Right lobe of liver (tissue), 6 donors: ENCODE measurements at places on chromosomes 1 and 21. TPM values are rescaled to one million over a fixed set of nuclear protein-coding genes. Genes with fewer than 3 reads are reported as not detected.

Gene OR2T35
- total RNA-seq, result not detected

Gene VAV3
- total RNA-seq, result 3.6 TPM

Gene AK5
- total RNA-seq, result not detected

Gene FAM163A
- total RNA-seq, result 0.07 TPM

Gene OLIG2
- not detected for total RNA-seq

Gene CACHD1
- total RNA-seq, result 0.92 TPM

Gene PADI4
- total RNA-seq, result 0.84 TPM
